ENCODE measurements at places on chromosomes 4 and X.

- no peak for DNase-seq
Observed at GRCh38 chrX:82208975-82209374, 1007.1 kb downstream of the SH3BGRL start.

DNA sequence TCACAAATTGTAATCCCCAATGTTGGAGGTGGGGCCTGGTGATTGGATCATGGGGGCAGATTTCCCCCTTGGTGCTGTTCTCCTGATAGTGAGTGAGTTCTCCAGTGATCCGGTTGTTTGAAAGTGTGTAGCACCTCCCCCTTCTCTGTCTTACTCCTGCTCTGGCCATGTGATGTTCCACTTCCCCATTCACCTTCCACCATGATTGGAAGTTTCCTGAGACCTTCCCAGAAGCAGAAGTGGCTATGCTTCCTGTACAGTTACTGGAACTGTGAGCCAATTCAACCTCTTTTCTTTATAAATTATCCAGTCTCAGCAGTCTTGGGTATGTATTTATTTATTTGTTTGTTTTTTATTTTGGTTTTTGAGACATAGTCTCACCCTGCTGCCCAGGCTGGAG lies 143.2 kb downstream of the CPE start:
- no peak for DNase-seq

GRCh38 chrX:146451136-146451535 lies 358.4 kb upstream of the CXorf51B start:
- DNase-seq = no peak

DNA sequence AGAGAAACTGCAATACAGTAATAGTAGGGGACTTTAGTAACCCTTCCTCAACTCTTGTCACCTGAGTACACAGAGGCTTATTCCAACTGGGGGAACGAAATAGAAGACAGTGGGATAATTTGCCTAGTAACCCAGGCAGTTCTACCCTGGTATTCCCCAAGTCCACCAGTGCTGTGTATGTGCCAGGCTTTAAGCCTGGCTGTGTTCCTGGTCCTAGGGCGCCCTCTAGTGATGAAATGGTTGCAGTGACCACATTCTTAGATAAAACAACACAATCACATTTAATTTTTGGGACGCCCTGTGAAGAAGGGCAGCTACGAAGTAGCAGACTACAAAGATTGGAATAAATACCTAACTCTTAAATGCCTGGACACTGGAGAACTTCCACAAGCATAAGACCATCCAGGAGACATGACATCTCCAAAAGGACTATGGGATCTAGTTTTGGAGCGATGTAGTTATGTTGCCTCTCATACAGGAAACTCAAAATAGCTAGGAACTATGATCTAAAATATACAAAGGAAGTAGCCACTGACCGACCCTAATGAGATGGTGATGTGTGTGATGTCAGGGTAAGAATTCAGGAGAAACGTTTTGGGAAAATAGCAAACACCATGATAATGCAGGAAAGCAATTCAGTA lies 288.5 kb upstream of the ZCCHC13 start:
- peak; percentile 41 for DNase-seq

GRCh38 chr4:119116021-119116420 lies 19.6 kb upstream of the MYOZ2 start:
- DNase-seq = no peak

All from stimulated activated CD4-positive, alpha-beta T cell treated with anti-CD3 and anti-CD28 coated beads, Interleukin-2, amount 100 ng/mL, for 4 hours (primary cell).